ENCODE measurements at places on chromosomes 2 and 18.

- DNase-seq = no peak
Measured at GRCh38 chr2:152394326-152394725, 59.4 kb downstream of the FMNL2 start.

DNA sequence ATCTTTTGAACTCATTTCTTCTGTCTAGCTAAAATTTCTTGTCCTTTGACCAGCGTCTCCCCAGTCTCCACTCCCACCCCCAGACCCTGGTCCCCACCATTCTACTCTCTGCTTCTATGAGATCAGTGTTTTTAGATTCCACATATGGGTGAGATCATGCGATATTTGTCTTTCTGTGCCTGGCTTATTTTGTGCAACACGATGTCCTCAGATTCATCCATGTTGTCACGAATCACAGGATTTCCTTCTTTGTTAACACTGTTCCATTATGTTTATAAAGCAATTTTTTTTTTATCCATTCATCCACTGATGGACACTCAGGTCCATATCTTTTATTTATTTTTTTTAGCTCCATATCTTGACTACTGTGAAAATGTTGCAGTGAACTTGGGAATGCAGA, 16.0 kb upstream of the ACYP2 start:
- DNase-seq = no peak

DNA sequence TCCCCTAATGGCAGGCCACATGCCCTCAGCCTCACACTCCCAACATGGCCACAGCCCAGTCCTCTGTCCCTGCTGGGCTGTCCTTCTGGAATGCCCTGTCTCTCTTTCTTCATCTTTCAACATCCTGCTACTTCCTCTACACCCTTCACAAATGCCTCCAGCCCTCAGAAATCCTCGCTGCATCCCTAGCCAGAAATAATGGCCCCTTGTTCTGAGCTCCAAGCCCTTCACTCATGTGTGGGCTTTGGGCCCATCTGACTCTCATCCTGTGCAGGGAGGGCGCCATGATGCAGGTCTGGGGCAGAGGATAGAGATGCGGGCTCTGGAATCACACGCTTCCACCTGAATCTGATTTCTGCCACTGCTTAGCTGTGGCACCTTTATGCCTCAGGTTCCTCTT, 181.9 kb downstream of the TNS1 start:
- no peak for DNase-seq

- DNase-seq = peak; percentile 5
Measured at GRCh38 chr2:157592948-157593347, 35.7 kb downstream of the ACVR1C start.

DNA sequence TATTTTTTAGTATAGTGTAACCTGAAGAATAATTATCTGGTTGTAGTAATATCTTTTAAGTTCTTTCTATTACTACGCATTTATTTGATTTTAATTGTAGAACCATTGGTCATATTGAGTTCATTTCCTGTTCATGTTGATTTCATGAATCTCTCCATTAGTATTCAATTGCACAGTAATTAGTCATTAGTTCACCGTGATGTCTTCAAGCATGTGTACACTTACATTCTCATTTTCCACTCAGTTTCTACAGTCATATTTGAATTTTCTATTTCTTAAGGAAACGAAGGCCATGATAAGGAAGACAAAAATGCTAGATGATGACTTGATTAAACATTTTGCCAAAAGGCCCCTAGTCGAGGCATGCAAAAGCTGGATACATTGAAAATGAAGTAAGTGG, 333.7 kb upstream of the FANCL start:
- DNase-seq = no peak

DNA sequence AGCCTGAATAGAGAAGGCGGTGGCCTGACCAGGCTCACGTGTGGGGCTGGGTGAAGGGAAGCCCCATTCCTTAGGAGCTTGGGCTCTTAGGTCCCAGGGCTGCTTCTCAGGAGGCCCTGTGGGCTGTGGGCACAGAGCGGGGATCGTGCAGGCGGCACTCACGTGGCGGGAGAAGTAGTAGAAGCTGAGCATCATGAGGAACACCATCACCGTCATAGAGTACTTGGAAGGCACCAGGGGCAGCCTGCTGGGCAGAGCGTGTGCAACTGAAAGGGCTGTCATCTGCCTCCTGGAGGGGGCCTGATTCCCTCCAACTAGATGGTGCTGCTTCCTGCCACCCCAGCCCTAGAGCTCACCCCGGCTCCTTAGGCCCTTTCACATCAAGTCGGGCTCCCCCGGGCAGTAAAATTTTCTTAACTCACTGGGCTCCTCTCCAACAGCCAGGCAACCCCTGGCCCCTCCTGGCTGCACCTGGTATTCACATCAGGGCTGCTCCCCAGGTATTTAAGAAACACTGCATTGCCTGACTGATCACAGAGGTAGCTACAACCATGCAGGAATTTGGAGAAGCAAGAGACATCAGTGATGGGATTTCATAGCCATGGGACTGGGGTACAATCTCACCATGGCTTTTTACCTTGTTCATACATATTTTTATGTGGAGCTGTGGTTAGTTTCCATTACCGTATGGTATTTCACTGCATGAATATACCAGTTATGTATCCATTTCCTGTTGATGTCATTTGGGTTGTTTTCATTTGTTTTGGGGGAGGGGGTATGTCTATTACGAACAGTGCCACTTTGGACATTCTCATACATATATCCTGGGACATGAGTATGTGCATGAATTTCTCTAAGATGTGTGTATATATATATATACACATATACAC, 32.9 kb downstream of the CENPO start:
- no peak for DNase-seq

GRCh38 chr2:238978497-238978896, 130.6 kb downstream of the TWIST2 start:
- no peak for DNase-seq

DNA sequence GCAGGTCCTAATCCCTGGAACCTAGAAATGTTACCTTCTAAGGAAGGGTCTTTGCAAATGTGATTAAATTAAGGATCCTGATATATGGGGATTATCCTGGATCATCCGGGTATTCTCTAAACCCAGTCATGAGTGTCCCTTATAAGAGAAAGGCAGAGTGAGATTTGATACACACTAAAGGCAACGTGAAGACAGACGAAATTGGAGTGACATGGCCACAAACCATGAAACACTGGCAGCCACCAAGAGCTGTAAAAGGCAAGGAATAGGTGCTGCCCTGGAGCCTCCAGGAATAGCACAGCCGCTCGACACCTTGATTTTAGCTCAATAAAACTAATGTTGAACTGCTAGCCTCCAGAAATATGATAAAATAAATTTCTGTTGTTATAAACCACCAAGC, 45.0 kb downstream of the TPGS2 start:
- DNase-seq = no peak

- DNase-seq = peak; percentile 62
Measured at GRCh38 chr2:223970343-223971128, 13.3 kb downstream of the MRPL44 start.

DNA sequence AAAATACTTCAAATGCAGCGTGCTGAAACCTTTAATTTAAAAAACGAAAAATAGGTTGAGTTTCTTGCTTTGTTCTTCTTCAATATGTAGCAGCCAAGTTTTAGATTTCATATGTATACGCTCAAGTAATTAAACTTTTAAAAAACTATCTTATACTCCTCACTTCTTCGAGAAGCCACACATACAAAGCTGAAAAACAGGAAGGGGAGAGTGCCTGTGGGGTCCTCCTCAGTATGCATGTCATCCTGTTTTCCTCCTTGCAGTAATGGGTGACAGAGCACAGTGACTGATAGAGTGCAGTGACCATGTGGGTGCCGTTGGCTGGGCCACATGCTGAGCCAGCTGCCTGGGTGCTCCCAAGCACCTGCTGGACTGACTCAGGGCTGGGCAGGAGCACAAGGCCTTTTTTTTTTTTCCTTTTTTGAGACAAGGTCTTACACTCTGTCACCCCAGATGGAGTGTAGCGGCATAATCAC, 33.3 kb downstream of the UXS1 start:
- peak; percentile 54 for DNase-seq

DNA sequence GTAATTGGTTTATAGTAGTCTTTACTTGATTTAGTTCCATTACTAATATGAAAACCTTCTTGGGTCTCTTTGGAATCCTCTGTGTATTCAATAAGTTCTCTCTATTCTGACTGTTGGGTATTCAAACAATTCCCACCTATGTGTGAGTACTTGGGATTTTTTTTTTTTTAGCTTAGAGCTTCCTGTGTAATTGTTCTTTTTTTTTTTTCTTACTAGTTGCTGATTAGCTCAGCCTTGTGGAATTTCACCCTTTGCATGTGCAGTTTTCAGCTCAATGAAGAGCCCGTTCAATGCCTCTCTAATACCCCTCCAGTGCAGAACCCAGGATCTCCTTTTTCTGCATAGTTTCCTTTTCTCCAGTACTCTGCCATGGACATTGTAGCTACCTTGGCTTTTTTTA, 339.1 kb upstream of the GALNT5 start:
- no peak for DNase-seq

GRCh38 chr2:9261231-9261883, 54.7 kb downstream of the ASAP2 start:
- no peak for DNase-seq

DNA sequence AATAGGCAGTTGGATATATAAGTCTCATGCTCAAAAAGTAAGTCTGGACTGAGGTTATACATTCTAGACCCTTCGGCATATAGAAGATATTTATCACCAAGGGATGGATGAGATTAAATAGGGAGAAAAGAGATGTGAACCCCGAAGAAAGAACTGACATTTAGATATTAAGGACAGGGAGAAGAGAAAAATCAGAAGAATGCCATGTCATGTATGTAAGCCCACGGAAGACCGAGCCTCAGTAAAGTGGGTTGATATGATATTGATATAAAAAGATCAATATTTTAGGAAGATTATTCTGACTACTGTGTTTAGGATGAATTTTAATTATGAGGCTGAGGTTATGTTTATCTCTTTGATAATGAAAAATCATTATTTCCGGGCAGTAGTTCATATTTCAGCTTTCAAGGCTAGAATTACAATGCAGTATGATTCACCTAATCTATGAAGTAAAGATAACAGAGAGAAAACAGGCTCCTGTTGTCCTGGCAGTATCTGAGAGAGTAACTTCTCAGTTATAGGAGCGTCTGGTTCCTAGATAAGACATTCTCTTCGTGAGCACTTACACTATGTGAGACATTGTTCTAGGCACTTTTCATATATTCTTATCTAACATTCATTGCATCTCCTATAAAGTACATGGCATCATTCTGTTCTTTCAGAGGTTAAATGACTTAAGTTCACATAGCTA, 83.0 kb downstream of the UBR3 start:
- no peak for DNase-seq

DNA sequence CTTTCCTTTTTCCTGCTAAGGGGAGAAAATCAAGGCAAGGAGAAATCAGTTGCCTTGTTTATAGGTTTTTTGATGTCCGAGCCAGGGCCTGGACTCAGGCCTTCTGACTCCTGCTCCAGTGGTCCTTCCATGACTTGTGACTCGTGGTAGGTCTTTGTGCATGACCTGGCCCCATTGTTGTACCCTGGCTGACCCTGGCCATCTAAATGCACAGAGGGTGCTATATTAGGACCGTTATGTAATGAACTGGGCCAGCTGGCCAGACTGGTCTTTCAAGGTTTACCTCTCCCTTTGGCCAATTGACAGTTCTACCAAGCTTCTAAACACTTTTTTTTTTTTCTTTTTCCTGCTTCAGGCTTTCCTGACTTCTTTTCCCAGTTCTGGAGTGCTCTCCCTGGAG, 81.1 kb downstream of the SETBP1 start:
- no peak for DNase-seq

GRCh38 chr2:162333968-162334367, 10.0 kb upstream of the GCA start:
- DNase-seq = no peak

GRCh38 chr2:10932345-10933151, 20.8 kb downstream of the KCNF1 start:
- DNase-seq = no peak

GRCh38 chr2:496729-497128, 180.5 kb downstream of the TMEM18 start:
- no peak for DNase-seq

DNA sequence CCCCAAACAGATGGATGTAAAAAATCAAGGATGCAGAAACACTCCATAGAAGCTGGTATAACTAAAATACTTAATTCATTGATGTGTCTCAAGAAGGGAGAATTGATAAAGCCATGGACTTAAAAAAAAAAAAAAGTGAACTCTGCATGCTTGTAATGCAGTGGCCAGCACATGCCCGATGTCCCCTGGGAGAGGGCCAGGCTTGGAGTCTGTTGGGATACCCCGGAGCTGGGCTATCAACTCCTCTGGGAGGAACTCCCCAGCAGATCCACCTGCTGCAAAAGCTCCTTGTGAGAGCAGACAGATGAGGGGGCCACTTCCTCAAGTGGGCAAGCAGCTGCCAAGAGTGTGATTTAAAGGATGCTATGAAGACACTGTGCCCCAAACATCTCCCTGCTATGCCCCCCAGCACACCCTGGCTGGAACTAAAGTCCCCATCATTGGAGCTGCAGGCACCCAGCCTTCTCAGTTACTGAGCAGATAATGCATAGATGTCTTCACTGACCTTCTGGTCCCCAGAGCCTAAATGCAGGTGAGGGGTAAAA, 311.5 kb upstream of the ID2 start:
- no peak for DNase-seq

DNA sequence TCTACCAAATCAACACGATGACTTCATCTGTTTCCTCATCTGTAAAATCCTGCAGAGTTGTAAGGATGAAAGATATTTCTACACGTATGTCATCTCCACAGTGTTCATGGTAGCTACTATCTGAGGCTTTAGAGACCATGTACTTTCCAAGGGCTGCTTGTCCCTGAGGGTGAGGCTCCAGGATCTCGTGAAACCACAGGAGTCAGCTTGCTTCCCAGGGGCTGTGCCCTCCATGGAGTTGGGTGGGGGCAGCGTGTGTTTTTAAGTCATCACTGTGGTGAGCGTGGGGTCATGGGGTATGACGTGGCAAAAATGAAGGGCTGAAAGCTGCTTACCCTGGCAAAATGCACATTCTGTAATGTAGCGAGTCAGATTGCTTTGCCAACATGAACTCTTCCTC, 81.6 kb downstream of the ASAP2 start:
- DNase-seq = no peak

GRCh38 chr2:26455037-26455669, 22.8 kb downstream of the OTOF start:
- no peak for DNase-seq

GRCh38 chr18:11488175-11488574, 121.2 kb upstream of the SLC35G4 start:
- DNase-seq = no peak

GRCh38 chr18:11008505-11008904, 140.9 kb downstream of the PIEZO2 start:
- no peak for DNase-seq

DNA sequence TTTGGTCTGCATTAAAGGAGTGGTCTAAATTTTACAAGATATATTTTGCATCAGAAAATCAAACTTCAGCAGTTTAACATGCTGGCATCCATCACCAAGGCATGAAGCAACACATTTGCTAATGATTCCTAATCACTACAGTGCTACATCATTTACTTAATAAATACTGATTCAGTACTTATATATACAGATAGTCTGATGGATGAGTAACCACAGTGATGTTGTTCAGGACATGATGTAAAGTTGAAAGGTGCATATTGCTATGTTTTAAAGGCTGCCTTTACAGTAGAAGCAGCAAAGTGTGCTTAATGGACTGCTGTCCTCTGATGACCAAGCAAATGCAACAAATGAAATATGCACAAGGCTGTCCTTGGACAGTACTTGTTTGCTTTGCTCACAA, 11.1 kb downstream of the SUPT7L start:
- DNase-seq = no peak

GRCh38 chr2:184756885-184757284, 158.6 kb downstream of the ZNF804A start:
- DNase-seq = no peak
